ENCODE measurements at places on chromosomes 12 and 14.

DNA sequence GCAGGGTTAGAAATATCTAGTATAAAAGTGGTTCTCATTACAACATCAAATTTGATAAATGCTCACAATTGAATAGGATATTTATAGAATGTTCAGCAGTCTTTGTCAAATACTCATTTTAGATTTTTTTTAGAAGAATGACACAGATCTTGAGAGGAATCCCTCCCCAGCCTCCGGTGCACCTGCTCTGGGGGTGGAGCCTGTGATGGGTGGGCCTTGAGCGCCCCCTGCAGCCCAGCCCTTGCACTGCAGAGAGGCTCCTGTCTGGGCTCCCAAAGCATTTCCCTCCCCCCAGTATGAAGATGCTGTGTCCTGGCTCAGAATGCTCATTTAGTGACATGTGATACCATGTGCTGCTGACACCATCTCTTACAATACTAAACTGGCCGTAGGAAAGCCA lies 792.3 kb downstream of the TMEM121 start:
- no peak for DNase-seq

GRCh38 chr14:52014601-52015267 lies 25.4 kb downstream of the RTRAF start:
- no peak for DNase-seq

DNA sequence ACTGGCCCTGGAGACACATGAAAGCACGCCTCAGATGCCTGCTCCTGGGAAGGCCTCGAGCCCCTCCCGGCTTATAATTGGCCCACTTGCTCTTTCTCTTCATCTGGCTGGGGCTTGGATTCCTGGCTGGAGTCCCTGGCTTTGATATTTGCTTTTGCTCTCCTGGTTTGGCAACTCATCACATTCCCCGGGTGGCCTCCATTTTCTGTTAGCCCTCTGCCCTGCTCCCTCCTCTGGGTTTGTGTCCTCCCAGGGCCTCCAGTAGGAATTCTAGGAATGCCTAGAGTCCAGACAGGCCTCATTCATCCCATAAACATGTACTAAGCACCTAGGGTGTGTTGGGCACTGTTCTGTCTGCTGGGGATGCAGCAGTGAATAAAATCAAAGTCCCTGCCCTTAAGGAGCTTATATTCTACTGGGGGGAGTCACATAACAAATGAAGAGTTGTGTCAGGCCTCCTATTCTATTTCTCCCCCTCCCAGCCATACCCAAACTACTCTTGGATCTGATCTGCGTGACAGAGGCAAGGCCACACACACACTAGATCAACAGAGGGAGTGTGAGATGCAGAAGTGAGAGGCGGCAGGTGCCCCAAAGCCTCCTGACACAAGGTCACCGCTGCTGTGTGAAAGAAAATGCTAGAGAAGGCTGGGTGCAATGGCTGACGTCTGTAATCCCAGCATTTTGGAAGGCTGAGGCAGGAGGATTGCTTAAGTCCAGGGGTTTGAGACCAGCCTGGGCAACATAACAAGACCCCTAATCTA lies 21.3 kb upstream of the TSPAN9 start:
- DNase-seq = peak; percentile 62

GRCh38 chr12:25785134-25785533 lies 173.3 kb upstream of the RASSF8 start:
- no peak for DNase-seq

- no peak for DNase-seq
Observed at GRCh38 chr12:53624458-53624857, 1.7 kb downstream of the ATF7 start.

DNA sequence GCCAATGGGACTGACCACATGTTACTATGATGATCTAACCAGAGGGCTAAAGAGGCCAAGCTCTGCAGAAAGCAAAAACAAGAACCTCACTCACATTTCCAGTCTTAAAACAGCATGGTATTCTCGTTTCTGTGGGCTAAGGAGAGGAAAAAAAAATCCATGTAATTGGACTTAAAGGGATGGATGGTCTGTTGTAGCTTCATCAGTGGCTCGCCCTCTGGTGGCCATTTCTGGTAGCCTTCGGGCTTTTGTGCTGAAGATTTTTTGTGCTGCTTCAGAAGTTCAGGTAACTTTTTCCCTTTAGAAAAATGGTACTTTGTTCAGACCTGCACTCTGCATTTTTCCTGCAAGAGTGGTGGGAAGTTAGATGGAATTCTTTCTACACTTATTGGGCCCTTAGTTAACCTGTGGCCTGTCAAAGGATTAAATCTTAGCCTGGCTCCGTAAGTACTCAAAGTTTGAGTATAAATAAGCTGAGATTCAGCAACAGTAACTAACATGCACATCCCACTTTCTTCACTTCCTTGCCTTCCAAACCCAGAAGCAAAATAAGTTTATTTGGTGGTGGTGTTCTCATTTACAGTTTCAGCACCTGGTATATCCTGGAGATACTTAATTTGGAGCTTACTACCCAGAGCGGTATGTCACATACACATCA lies 22.3 kb downstream of the DCAF4 start:
- DNase-seq = peak; percentile 64

- no peak for DNase-seq
Observed at GRCh38 chr14:93150227-93151208, 34.2 kb downstream of the MOAP1 start.

DNA sequence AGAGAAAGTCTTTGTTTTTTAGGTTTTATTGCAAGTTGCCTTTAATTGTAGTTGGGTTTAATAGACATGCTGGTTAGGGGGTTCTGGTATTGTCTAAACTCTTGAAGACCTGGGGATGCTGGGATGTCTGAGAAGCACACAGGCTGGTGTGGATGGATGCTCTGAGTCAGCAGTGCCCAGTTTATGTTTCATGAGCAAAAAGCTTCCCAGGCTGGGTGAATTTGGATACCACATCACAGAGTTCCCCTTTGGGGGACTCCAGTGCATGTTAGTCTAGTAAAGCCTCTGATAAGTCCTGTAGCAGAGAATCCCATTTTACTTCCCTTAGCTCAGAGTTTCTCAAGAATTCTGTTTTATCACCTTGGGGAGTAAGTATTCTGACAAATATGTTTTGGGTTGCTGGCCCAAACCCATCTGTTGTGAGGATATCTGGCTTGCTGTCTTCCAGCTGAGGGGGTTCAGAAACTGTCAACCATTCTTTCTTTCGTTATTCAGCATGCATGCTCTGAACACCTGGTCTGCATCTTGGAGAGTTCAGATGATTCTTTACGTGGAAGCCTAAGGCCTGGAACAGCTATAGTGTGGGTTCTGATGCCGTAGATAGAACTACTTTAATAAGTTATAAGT lies 509.1 kb downstream of the VRK1 start:
- DNase-seq = no peak

GRCh38 chr12:114684098-114684869 lies at the start of gene TBX3:
Gene TBX3 (minus strand): TSS chr12:114684175. CDS start chr12:114683200, 975 bp downstream.
- peak; percentile 100 for DNase-seq

DNA sequence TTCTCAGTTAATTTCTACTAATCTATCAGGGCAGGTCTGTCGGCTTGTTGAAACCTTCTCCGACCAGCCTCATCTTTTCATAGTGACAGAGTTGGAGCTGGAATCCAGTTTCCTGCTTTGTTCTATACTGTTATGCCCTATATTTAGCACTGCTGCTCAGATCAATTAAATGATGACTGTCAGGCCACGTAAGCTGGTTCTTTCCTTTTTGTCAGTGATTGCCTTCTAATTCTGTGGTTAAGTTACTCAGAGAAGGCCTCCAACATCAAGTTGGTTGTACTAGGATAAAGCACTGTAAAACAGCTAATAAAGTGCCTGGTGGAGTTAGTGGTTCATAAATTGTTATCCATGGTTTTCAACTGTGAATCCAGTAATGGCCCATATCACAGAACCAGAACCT lies 22.6 kb downstream of the DERA start:
- DNase-seq = peak; percentile 67

DNA sequence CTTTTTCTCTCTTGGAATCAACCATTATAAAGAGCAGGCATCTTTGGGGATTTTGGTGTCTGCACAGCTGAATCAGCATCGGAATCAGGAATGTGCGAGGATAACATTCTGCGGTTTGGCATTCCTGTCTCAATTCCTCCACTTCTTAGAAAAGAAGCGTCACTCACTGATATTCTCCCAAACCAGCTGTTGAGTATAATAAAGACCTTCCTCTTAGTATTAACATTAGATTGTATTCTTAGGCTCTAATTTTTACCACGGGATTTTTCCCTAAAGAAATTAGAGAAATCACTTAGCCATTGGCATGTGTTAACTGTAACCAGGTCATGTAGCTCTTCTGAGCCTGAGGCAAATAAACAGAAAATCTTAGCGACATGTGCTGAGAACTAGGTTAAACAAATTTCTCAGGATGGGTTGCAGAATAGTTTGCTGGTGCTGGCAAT lies 128.7 kb downstream of the TMX1 start:
- peak; percentile 92 for DNase-seq

GRCh38 chr12:106527356-106527755 lies 55.4 kb upstream of the RFX4 start:
- DNase-seq = peak; percentile 33

GRCh38 chr12:130456375-130457199 lies 118.9 kb downstream of the PIWIL1 start:
- DNase-seq = no peak

- no peak for DNase-seq
Observed at GRCh38 chr14:85224241-85224640, 305.7 kb upstream of the FLRT2 start.

Data from fibroblast of skin of right biceps (primary cell).